ENCODE measurements at places on chromosomes 16 and 17.

- DNase-seq, result no peak
Measured at GRCh38 chr17:35743626-35744328, 9.3 kb downstream of the GAS2L2 start.

GRCh38 chr16:87245511-87245910 lies 71.7 kb downstream of the C16orf95 start:
- no peak for DNase-seq

GRCh38 chr16:2777903-2778629 lies 986 bp upstream of the ELOB start:
- DNase-seq, result no peak

DNA sequence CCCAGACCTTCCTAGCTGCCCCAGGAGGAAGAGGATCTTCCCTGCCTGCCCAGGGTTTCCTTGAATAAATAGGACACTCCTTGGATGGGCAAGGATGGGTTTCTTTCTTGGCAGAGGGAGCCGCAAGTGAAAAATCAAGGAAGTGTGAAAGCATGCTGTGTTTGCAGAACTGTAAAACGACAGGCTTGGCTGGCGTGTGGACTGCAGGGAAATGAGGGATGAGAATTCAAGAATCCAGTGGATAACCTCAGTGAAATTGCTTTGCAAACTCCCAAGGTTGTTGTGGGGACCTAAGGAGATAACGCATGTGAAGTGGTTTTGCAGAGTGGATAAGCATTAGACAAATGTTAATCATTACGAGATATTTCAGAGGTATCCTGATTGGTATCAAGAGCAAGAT lies 20.4 kb downstream of the GPR139 start:
- no peak for DNase-seq

DNA sequence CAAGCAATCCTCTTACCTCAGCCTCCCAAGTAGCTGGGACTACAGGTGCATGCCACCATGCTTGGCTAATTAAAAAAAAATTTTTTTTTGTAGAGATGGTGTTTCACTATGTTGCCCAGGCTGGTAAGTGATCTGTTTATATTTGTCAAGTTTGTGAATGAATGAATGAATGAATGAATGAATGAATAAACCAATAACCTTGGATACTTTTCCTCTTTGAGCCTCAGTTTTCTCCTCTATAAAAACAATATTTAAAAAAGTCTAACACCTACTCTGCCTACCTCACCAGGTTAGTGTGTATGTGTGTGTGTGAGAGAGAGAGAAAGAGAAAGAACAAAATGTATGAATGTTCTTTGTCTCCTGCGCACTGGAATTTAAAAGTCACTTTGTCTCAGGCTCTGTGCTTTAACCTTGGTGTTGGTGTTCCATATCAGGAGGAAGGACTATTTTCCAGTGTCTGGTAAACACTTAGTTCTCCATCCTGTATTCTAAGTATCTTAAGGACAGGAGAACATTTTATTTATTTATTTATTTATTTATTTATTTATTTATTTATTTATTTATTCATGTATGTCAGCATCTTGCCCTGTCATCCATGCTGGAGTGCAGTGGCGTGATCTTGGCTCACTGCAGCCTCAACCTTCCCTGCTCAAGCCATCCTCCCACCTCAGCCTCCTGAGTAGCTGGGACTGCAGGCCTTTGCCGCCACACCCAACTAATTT lies 27.1 kb downstream of the CHD9 start:
- no peak for DNase-seq

- DNase-seq, result no peak
Measured at GRCh38 chr17:43601280-43602039, 55.3 kb upstream of the ETV4 start.

DNA sequence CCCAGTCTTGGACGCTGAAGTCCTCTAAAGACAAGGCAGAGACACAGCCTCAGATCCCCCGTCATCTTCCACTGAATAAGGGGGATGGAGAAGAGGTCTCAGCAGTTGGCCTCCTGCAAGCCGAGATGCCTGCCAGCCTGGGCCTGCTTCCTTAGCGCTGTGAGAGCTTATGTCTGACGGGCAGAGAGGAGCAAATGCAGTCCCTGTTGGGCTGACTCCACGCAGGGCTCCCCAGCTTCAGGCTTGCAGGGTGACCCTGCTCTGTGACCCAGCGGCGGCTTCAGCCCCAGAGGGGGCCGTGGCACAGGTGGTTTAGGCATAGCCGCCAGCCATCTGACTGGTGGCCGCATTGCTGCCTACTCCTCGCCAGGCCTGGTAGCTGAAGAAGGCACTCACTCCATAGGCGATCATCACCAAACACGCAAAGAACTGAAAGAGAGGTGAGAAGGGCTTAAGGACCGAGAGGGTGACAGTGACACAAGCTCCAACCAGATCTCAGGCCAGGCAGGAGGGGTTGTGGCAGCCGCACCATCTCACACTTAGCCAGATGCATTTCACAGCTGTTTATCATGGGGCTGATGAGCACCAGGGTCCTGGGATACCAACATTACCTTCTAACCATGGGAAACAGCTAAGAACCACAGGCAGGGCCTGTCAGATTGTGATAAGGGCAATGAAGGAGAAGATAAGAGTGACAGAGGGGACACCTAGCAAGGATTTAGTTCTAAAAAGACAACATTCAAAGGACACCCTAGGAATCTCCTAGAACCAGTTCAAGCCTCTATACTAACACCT lies 11.7 kb downstream of the ARL2BP start:
- DNase-seq, result no peak

- DNase-seq, result no peak
Measured at GRCh38 chr17:57809879-57810278, 40.0 kb downstream of the MRPS23 start.

- DNase-seq, result no peak
Measured at GRCh38 chr17:36142235-36142634, 34.2 kb downstream of the TBC1D3B start.

DNA sequence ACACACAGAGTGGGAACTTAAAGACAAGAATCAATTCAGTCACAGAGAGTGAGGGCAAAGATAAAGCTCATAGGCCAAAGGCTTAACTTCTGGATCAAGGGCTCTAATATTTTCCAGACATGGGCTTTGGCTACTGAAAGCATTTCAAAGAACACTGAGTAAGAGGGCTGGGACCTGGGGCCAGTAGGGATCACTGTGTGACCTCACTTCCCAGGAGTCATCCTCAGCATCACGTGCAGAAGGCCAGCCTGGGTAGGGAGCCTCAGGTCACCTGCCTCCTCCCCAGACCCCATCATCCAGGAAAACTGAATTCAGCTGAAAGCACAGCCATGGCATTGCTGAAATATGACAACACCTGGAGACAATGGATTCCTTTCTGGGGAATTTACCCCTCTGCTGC lies 163.5 kb downstream of the RAB11FIP4 start:
- DNase-seq, result no peak

GRCh38 chr17:55436224-55437158 lies 14.9 kb upstream of the MMD start:
- DNase-seq, result no peak

DNA sequence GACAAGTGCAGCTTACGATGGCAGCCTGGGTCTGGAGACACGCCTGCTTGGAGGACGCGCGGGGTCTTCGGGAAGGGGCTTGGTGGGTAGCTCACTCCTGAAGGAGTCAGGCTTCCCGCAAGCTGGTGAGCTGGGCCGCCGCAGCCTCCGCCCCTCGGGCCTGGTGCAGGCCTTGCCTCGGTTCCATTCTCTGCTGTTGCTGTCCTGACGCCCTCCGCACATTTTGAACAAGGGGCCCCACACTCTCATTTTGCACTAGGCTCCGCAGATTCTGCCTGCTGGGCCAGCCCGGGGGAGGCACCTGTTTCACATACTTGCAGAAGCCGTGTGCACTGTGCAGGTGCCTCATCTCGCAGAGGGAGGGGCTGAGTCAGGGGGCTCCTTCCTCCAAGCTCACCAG lies 31.9 kb upstream of the CBX4 start:
- no peak for DNase-seq

DNA sequence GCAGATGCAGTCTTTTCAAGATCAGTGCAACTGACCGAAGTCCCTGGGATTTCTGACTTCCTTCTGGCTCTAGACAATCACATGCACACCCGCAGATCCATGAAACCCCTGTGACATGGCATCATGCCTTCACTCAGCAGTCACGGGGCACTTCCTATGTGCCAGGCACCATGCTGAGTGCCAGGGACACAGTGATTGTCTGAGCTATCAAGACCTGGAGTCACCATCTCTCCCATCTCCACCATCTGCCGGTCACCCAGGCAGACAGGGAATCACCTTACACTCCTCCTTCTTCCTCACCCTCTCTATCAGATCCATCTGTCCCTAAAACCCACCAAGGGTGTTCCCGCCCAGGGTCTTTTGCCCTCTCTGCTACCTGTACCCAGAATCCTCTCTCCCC lies 5.3 kb downstream of the BEAN1 start:
- DNase-seq, result no peak

DNA sequence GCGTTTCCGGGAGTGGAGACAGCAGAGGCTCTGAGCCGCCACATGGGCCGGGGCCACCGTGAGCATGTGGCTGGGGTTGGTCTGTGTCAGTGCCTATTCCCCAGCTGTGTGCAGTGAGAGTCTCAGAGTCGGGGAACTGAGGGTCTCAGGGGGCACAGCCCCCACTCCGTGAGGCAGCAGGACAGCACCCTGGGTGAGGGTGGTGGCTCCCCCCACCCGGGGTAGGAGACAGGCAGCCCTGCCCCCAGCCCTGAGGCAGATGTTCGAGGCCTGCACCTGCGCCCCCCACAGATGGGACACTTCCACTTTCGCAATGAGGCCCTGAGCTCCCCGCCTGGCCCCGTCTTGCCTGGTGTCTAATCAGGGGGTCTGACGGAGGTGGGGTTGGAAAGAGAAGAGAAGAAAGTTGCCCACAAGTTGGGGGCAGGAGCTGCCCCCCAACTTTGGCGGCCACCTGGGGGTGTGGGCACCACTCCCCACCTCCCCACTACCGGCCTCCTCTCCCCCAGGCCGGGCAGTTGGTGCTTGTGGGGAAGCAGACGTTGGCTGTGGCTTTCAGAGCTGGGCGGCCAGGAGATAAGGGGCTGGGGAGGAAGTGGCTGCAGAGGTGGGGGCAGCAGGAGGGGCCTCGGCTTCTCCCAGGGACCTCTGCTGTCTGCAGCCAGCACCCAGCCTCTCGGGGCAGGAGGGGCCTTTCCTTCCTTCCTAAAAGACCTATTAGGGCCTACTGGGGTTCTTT lies 1.8 kb upstream of the CBFA2T3 start:
- DNase-seq, result no peak

GRCh38 chr17:51540151-51540550 lies 279.8 kb downstream of the UTP18 start:
- DNase-seq, result no peak

DNA sequence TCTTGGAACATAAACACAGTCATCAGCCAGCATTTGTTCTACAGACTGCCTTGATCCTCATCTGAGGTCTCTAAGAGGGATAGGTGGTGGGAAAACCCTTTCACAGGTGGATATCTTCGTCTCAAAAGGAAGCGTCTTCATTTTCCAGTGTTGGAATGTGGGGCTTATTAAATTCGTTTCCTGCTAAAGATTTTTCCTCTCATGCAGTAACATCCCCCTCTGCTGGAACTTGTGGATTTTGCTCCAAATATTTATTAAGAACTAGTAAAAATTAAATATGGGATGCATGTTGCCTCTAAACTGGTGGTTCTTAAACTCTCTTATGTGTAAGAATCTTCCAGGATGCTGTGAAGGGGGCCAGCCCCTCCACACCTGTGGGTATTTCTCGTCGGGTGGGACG lies 20.1 kb upstream of the MLYCD start:
- DNase-seq, result peak; percentile 52
